Activated CD4-positive, alpha-beta T cell treated with anti-CD3 and anti-CD28 coated beads, Interleukin-2, Interleukin-4, amounts not matched to agents 100 ng/mL and 50 ng/mL, durations not matched to agents 16 hours and 8 hours (primary cell): ENCODE measurements at places on chromosomes 2 and 18.

DNA sequence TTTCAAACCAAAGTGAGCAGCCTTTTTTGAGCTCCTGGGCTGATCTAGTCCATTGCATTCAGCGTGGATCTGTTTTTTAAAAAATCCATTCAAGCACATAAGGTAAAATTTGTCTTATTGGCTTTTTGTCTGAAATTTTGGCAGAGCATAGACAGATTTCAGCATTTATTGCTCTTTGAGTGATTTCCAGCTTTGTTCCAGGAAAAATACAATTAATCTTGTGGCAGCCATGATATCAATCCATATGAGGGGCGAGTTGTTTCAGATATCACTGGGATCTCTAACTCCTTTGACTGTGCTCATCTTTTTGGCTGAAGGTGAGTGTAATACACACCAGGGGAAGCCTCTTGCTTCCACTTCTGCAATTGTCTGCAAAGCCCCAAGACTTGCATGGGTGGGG is 523.9 kb downstream of the SLC4A3 start:
- DNase-seq: no peak

DNA sequence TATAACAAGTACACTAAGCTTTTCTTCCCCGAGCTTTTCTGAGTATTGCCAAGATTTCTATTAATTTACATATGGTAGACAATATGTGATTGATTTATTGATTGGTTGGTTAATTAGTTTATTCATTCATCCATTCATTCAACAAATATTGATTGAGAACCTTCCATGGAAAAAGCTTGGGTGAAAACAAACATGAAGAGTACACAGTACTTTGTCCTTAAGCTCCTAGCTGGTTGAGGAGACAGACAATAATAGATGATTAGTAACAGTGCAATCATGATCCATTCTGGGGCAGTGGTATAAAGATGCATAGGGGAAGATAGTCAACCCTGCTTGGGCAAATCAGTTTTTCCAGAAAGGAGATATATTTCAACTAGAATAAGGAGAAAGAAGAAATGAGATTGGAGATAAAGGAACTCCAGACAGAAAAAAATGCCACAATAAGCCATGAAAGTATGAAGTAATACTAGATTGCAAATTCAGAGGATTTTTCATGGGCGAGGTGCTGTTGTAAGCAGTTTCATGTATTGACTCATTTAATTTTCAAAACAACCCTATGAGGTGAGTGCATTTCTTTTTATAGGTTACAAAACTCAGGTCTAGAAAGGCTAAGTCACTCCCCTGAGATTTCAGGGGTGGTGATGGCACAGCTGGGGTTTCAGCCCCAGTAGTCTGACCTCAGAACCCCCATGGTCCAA is 129.5 kb downstream of the RND3 start:
- DNase-seq: no peak

- DNase-seq: no peak
Measured at GRCh38 chr2:235544689-235544969, 50.8 kb downstream of the AGAP1 start.

DNA sequence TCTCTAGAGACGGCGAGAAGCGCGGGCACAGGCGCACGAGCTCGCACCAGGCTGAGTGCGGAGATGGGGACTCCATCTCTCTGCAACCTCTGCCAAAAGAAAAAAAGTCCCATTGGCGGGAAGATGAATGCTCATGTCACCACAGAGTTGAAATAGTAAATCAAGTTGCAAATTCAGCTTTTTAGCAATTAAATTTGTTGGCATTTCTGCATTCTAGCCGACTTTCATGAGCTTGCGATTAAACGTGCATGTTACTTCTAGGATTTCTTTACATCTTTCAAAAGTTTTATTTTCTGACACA is 588 bp downstream of the CHAC2 start:
- DNase-seq: peak; percentile 58

GRCh38 chr2:118750959-118751565 is 96.4 kb downstream of the EN1 start:
- DNase-seq: no peak

- DNase-seq: no peak
Measured at GRCh38 chr18:408367-408766, 92.1 kb downstream of the COLEC12 start.

- no peak for DNase-seq
Measured at GRCh38 chr18:32577561-32577960, 106.9 kb upstream of the GAREM1 start.

GRCh38 chr2:67201521-67201920 is 195.6 kb upstream of the ETAA1 start:
- no peak for DNase-seq

GRCh38 chr2:225120186-225120585 is 77.9 kb upstream of the DOCK10 start:
- no peak for DNase-seq

DNA sequence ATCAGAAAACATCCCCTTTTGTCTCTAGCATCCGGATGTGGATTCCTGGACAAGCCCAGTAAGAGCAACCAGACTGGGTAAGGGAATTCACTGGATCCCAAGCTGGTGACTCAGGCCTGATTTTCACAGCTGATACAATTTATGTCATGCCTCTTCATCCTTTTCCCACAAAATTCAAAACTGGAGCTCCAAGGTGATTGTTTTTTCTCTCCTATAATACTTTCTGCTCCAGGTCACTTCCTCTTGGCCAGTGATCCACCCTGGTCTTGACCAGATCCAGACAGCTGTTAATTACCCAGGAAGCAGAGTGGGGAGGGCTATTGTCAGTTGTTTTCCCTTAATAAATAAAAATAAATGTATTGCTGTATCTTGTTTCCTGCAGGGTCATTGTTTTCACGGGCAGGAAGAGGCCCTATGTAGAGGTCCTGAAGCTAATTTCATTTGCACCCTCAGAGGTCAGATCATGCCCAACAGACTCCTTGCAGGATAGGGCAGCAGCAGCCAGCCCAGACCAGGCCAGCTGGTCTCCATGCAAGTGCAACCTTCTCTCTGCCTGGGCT is 57.6 kb downstream of the EVA1A start:
- DNase-seq: no peak

DNA sequence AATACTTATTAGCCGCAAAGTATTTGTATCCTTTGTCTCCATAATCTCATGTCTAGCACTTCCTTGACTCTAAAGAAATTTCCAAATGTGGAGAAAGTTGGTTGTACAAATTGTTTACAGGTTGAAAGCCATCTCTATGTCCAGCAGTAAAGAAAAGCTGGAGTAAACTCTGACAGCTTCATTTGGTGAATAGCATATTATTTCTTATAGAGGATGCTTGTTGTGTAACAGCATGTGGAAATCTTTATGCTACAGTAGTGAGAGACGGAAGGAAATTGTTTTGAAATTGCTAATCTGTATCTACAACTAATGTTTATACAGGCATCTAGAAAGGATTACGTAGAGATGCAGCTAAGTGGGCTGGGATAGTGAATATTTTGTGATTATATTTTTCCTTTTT is 78.5 kb downstream of the UGGT1 start:
- no peak for DNase-seq

DNA sequence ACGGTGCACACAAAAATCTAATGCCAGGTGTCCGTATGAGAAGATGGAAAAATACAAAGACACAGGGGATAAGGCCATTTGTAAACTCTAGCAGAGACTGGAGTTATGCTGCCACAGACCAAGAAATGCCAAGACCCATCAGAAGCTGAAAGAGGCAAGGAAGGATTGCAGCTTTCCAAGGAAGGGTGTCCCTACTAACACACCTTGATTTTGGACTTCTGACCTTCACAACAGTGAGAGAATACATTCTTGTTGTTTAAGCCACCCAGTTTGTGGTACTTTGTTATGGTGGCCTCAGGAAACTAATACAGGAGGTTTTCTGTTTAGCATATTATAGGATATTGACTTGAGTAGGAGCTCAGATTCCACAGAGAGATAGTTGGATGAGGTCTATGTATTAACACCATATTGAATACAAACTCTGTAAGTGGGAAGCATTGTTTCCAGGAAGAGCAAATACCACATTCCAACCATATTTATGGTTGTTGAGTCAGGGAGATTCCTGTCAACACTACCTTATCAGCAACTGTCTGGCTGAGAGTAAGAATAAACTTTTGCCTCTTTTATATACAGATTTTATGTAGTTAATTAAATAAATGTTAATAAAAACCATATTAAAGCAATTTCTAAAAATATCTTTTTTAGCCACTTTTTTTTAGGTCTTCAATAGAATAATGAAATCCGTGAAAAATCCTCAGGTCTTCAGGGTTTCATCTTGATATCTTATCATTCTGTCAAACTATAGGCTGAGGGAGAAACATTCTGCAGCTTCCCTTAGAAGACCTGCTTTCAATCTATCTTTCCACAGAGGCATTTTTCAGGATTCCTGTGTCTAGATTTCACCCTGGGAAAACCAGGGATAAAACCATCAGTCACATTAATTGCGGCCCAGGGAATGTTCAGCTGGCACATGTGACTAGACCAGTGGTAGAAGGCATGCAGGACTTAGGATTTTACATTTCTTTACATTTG is 35.4 kb upstream of the HNMT start:
- no peak for DNase-seq

- no peak for DNase-seq
Measured at GRCh38 chr2:40653829-40654228, 201.9 kb upstream of the SLC8A1 start.

- no peak for DNase-seq
Measured at GRCh38 chr2:101597347-101597944, 100.1 kb upstream of the MAP4K4 start.

DNA sequence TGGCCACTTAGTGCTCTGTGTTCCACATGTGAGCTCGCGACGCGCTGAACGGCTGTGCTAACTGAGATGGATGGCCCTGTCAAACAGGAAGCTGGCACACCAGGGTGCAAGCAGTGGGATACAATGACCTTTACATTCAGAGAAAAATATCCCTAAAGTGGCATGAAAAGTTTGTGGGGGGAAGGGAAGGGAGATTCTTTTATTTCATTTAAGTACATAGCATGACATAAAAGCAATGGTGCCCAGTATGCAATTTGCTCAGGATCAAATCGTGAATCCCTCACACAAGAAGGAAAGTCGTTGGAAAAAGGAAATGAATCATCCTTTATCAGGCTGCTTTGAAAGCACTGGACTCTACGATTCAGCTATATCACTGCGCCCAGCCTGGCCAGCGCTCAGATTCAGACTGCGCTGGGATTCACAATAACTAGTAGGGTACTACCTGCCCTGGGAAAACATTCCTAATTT is 26.0 kb downstream of the SATB2 start:
- DNase-seq: no peak

- no peak for DNase-seq
Measured at GRCh38 chr2:47888581-47889280, 17.6 kb downstream of the FBXO11 start.

DNA sequence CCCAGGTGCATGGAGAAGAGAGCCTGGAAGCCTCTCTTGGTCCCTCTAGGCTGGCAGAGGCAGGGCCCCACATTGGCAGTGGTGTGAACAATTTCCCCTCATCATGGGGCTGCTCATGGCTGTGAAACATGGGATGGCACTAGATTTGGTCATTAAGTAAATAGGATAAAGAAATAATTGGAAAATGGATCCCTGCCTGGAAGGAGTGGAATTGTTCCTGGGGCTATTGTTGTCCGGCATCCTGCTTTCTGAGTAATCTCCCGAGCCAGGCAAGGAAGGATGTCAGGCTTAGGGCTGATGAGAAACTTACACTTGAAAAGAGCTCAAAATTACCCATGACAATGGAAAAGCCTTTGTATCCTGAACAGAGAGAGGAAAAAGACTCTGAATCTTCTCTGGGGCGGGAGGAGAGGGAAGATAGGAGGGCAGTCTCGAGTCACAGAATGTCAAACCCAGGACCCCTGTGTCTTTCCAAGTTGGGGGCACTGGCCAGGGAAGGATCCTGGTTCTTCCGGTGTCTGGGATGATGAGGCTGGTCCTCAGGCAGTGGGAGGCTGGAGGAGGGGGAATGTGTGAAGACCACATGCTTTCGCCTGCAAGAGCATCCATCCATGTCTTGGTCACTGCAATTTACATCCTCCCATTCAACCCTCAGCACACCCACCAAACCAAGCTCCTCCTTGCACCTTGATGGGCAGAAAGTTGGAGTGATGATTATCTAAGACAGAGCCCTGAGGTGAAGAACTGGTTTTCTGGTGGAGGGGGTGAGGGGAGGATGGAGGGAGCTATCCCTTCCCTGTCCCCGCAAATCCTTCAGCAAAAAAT is 27.1 kb upstream of the STEAP3 start:
- no peak for DNase-seq

- DNase-seq: no peak
Measured at GRCh38 chr2:198411936-198412335, 607.5 kb downstream of the PLCL1 start.

DNA sequence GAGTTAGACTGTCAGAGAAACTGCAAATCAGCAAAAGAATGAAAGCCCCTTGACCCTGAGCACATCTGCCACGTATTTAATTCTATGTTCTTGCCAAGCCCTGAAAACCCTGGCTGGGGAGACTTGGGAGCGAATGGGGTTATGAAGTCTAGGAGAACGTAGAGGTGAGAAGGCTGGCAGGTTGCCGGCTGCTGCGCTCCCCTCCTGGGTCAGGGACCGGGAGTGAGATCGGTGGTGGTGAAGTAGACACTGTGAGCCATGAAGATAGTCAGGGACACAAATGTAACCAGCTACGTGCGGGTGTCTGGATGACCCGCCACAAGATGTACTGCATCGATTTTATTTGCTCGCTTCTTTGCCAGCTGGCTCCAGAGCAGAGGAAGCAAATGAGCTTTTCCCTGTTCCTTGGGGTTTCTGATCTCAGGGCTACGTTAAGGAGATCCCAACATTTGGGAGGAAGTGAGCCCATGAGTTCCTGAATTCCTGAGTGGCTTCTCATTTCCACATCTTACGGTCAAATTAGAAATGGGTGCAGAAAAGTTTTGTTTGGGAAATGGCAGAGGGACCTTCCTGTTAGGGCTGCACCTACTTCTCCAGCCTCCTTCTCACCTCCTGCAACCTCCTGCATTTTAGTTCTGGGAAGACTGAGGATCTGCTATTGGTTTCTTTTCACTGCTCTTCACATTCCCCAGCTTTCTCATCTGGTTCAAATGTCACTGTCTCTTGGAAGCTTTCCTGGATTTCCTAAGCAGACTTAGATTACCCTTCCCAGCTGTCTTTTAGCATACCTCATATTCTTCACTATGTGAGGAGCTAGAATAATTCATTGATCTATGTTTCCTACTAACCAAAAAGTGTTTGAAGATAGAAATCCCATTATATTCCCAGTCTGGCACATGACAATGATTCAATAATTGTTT is 360.6 kb downstream of the ZNF521 start:
- DNase-seq: no peak

DNA sequence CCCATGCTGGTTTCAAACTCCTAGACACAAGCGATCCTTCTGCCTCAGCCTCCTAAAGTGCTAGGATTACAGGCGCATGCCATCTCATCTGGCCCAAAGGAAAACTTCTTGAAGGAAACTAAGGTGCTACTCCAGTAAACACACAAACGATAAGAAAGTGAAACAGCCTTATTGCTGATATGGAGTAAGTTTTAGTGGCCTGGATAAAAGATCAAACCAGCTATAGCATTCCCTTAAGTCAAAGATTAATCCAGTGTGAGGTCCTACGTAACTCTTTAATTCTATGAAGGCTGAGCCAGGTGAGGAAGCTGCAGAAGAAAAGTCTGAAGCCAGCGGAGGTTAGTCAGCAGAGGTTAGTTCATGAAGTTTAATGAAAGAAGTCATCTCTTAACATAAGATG is 40.8 kb upstream of the POTEE start:
- DNase-seq: no peak
